ENCODE measurements at places on chromosomes 6 and 20. TPM values are rescaled to one million over a fixed set of nuclear protein-coding genes. Genes with fewer than 3 reads are reported as not detected.

The PSORS1C1 gene
- 0.02 TPM for total RNA-seq

The VIP gene
- not detected for total RNA-seq

The GFRA4 gene
- total RNA-seq, result not detected

The CRISP2 gene
- not detected for total RNA-seq

The SLC22A3 gene
- 31.5 TPM for total RNA-seq

The MRPS18A gene
- total RNA-seq, result 100 TPM

The HLA-C gene
- 77.1 TPM for total RNA-seq

The ZSCAN26 gene
- total RNA-seq, result 15.6 TPM

The POPDC3 gene
- 0.20 TPM for total RNA-seq

The AVP gene
- not detected for total RNA-seq

The COL21A1 gene
- not detected for total RNA-seq

The MCCD1 gene
- total RNA-seq, result 0.15 TPM

The SLC17A3 gene
- total RNA-seq, result 0.09 TPM

The TINAG gene
- not detected for total RNA-seq

The ATP9A gene
- total RNA-seq, result 11.0 TPM

The PLTP gene
- total RNA-seq, result 7.0 TPM

The SYCP2L gene
- total RNA-seq, result not detected

The ZFP57 gene
- total RNA-seq, result not detected

The MYB gene
- total RNA-seq, result 0.20 TPM

The ECT2L gene
- not detected for total RNA-seq

Data from HepG2 (cell line).